ENCODE measurements at places on chromosomes 16 and 17.

GRCh38 chr17:51819341-51820219, 338.9 kb downstream of the CA10 start:
- no peak for DNase-seq

DNA sequence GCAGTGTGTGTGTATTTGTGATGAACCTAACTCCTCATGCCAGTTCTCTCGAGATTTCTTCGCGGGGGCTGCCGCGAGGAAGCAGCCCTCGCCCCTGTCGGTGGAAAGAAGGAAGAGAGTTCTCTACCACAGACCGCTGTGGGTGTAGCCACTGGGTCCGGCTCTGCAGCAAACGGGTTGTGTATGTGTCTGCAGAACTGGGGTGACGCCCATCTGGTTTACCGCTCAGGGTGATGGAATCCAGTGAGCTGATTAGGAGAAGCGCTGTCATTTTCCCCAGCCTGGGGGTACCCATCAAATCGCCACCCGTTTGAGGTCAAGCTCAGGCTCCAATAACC, 7.7 kb downstream of the CORO6 start:
- DNase-seq = no peak

- DNase-seq = no peak
Observed at GRCh38 chr17:49226771-49227435, 3.7 kb downstream of the PHOSPHO1 start.

- DNase-seq = no peak
Observed at GRCh38 chr17:67855504-67856324, 30.4 kb downstream of the BPTF start.

DNA sequence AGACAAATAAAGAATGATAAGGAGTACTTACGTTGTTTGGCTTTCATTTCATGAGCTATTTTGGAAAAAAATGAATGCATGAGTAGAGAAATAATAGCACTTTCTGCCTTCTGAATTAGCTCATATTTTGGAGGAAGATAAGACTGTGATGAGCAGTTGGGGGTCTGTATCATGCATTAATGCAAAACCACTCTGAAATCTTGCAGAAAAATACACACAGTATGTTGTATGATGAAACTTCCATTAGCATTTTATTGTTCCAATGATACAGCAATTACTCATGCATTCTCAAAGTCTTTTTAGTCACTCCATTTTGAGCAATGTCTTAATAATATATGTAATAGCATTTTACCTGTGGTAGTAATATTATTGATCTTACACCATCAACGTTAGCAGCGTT, 571.0 kb downstream of the CDH8 start:
- no peak for DNase-seq

GRCh38 chr17:5410594-5411272, 8.7 kb downstream of the NUP88 start:
- no peak for DNase-seq

GRCh38 chr17:32191306-32191705, 49.0 kb downstream of the RHOT1 start:
- no peak for DNase-seq

GRCh38 chr16:68298312-68298711, 12.4 kb downstream of the SLC7A6OS start:
- no peak for DNase-seq

DNA sequence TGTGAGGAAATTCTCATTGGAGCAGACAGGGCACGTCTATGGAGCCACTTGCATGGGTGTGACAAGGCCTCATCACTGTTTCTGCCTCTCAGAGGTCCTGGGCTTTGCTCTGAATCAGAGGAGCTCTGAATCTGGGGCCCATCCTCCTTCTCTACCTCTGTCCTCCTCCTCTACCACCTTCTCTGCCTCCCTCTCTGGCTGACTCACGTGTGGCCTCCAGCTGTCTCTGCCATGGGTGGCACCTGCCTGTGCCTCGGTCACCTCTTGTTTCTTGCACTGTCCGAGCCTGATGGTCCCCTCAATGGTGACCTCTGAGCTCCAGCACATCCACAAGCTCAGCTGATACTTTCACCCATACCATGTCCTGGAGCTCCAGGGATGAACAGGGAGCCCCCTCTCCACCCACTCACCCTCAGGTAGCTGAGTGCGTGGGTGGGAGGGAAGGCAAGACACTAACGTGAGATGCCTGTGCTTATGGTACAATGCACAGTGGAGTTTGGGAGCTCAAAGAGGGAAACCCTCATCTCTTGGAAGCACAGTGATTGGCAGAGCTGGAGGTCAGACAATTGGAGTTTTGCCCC, 116.4 kb upstream of the CRHR1 start:
- DNase-seq = no peak

DNA sequence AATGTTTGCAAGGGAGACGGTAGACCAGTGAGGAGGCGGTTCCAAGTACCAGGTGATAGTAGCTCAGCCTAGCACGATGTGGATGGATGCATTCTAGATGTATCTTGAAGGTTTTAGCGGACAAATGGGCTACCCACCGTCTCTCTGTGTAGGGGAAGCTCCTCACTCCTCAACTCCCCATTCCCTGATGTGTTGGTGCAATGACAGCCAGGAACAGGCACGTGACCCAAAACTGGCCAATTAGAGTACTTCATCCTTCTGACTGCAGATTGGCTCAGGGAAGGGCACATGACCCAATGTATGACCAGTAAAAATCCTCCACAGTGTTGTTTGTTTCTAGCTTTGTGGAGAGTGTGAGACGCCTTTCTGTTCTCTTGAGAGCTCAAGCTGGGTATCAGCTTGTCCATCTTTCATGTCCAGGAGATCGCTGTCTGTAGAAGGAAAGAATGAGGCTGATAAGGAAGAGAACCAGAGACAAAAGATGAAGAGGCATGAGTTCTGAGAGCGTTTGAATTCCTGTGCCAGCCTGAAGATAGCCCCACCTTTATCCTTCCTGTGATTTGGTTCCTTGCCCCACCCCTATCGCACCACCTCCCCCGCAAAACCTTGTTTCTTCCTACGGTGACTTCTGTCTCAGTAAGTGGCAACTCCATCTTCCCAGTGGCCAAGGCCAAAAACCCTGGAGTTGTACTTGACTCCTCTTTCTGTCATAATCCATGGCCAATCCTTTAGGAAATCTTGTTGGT, 2.3 kb upstream of the BORCS6 start:
- no peak for DNase-seq

DNA sequence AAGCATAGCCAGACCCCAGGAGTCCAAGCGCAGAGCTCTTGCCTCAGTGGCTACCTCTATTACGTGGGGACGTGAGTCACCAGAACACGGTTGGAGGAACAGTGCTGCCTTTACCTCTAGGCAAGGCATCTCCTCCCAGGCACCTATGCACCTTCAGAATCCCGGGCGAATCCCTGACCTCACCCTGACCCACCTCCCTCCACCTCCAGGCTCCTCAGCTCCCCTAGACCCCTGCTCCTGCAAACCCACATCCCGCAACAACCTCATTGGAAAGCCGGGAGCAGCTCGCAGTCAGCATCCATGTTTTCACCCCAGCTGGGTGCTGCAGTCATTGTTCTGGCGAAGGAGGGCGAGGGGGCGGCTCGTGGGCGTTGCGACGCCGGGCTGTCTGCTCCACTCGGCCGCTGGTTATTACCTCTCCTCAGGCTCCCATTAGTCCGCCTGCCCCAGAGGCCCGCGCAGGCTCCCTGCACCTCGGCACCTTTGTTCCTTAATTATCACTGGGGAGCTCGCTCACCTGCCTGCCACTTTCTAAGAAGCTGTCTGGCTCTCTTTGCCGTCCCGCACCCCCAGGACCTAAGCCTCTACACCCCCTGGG, 24.6 kb upstream of the DLX4 start:
- no peak for DNase-seq

GRCh38 chr16:48560692-48561091, 49.3 kb downstream of the N4BP1 start:
- DNase-seq = no peak

- no peak for DNase-seq
Observed at GRCh38 chr16:55349867-55350266, 25.9 kb downstream of the IRX6 start.

GRCh38 chr17:73991260-73991659, 212.2 kb upstream of the RPL38 start:
- DNase-seq = no peak

DNA sequence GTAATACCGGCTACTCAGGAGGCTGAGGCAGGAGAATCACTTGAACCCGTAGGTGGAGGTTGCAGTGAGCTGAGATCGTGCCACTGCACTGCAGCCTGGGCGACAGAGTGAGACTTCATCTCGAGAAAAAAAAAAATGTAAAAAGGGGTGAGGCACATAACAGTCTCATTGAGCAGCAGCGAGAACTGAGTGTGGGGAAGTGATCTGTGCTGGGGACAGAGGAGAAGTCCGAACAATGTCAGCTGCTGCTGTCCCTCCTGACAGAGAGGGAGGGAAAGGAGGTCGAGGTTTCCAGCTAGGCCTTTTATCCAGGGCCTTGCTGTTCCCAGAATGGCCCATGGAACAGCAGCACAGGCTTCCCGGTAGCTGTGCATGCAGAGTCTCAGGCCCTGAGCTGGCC, 14.0 kb downstream of the C16orf74 start:
- no peak for DNase-seq

GRCh38 chr17:32496395-32497073, 9.7 kb downstream of the CDK5R1 start:
- no peak for DNase-seq

- DNase-seq = no peak
Observed at GRCh38 chr16:3112058-3112880, at the start of gene ZNF205. ZNF205 (plus strand) TSS chr16:3112586; CDS start chr16:3113431, 845 bp downstream.

DNA sequence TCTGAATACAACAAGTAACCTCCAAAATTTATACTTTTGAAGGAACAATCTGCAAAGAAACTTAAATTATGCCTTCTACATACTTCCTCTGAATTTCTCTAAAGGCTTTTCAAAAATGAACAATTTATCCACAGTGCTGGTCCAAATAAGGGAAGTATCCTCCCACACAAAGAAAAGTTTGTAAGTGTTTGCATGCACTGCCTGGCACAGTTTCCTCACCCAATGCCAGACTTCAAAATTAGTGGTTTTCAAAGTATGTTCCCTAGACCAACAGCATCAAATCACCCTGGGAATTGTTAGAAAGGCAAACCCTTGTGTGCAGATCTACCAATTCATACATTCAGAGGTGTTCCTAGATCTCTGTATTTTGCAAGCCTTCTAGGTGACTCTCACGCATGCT, 82.5 kb downstream of the PCTP start:
- DNase-seq = no peak
